IMR-90 (cell line): ENCODE measurements at places on chromosomes 6 and 20. TPM values are rescaled to one million over a fixed set of nuclear protein-coding genes. Genes with fewer than 3 reads are reported as not detected.

KIAA0408 gene
- polyA plus RNA-seq = 1.4 and 2.9 TPM in 2 replicates

SNAP25 gene
- 2.0 and 2.8 TPM in 2 replicates for polyA plus RNA-seq

TMEM200A gene
- polyA plus RNA-seq = 19.4 and 22.8 TPM in 2 replicates

APOBEC2 gene
- polyA plus RNA-seq = not detected in 2 replicates

ADGRB3 gene
- polyA plus RNA-seq = not detected in 2 replicates

GRIK2 gene
- 5.6 and 8.2 TPM in 2 replicates for polyA plus RNA-seq

SLC17A2 gene
- not detected in 2 replicates for polyA plus RNA-seq

CALHM4 gene
- 0.07 and 0.11 TPM in 2 replicates for polyA plus RNA-seq

DSP gene
- 6.8 and 7.1 TPM in 2 replicates for polyA plus RNA-seq

FBXO30 gene
- 2.2 and 3.1 TPM in 2 replicates for polyA plus RNA-seq

MLN gene
- polyA plus RNA-seq = not detected in 2 replicates

ELOVL4 gene
- 1.5 and 2.2 TPM in 2 replicates for polyA plus RNA-seq

DEFB119 gene
- polyA plus RNA-seq = not detected in 2 replicates

SRSF12 gene
- polyA plus RNA-seq = 0.13 and 0.21 TPM in 2 replicates

CGA gene
- 0.15 and 0.17 TPM in 2 replicates for polyA plus RNA-seq

EBF4 gene
- 1.0 and 1.1 TPM in 2 replicates for polyA plus RNA-seq

DNA sequence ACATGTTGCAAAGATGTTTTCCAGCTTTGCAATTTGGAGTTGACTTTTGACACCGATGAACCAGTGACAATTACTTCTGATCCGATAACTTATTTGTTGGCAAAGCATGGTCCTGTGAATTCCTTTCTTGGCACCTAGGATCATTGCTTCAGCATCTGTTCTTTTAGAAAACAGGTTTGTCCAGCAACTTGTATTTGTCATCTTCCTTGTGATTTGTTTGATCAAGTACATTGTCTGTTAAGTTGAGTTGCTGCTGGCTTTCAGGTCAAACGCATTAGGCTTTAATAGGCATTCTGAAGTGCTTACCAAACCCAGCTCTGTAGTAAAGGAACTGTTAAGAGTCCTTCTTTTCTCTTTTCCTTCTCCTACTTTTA is 192.4 kb upstream of the ZNF217 start:
- no peak for DNase-seq

GRCh38 chr20:38201356-38201755 is 36.3 kb upstream of the TGM2 start:
- DNase-seq = peak; percentile 93

GRCh38 chr6:33589392-33589730 is 9.3 kb upstream of the BAK1 start:
- no peak for DNase-seq

GRCh38 chr6:3561725-3562124 is 104.9 kb upstream of the SLC22A23 start:
- DNase-seq = peak; percentile 35

DNA sequence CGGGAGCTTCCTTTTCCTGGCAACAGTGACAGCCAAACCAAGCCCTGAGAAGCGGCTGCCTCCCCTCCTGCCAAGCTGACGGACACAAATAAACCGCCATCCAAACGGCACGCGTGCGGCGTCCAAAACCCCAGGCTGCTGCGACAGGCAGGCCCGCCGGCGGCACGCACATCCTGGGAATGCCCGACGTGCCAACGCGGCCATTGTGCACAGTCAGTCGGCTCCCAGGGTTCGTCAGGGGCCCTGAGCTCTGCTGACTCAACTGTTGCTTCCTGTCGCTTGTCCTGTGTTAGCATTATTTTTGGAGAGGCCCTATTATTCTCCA is 6.8 kb downstream of the JAG1 start:
- no peak for DNase-seq

- peak; percentile 12 for DNase-seq
These were observed 133.0 kb downstream of the GPX5 start for GRCh38 chr6:28658475-28659249.

- no peak for DNase-seq
These were observed 132.1 kb upstream of the ADGRB3 start for GRCh38 chr6:68502946-68503345.

DNA sequence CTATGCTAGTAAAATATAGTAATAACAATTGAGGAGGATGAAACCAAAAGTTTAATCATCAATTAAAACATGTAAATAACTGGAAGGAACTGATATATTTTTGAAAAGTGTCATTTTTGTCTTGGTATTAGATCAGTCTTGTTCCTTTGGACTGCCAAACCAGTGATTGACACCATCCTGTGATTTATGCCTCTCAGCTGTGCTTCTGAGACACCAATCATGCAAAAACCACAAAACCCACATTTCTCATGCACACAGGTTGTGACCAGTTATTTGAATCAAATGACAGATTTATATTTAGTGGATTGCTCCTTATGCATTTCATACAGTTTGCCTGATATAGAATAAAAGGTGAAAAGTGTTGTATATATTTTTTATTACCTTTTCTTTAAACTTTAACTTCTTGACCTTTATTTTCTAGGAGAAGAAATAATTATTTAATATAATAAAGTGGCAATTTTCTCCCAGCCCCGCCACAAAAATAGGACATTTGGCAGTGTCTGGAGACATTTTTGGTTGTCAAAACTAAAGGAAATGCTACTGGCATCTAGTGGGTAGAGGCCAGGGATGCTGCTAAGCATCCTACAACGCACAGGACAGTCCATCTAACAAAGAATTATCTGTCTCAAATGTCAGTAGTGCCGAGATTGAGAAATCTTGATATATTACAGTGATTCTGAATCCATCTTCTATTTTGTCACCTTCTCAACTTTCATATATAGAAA is 383.6 kb downstream of the BCKDHB start:
- DNase-seq = no peak

DNA sequence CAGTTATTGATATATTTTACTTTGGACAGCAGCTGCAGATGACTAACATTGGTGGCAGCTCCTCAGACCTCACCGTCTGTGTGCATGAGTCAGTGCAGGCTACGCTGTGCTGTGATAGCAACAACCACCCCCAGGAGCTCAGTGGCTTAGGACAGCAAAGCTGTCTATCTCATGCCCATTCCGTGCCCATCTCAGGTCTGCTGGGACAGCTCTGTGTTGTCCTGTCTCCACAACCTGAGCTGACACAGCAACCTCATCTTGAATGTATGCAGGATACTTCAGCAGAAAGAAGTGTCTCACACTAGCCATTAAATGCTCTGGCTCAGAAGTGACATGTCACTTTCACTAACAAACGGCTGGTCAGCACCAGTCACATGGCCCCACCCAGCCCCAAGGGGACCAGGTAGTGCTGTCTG is 47.7 kb downstream of the BANF2 start:
- DNase-seq = peak; percentile 94

DNA sequence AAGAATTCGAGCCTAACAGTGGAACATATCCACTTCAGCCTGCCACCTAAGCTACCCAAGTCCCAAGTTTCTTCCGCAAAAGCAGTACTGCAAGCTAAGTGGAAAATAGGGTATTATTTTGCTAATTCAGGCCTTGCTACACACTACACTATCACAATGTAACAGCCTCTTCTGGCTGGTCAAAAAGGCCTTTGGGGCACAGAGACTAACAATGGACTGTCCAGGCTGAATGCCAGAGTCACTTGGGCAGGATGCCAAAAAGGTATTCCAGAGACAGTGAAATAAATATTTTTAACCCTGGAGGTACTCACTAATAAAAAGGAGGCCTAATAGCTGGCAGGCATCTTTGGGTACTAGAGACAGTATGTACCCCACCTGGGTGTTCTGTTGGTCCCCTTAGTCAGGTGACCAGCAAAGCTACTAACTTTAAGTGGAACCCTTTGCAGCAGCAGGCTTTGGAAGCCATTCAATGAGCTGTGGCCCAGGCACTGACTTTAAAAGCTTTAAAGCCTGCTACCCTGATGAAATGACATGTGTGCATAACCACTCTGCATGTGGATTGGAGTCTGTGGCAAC is 692.1 kb downstream of the HTR1B start:
- no peak for DNase-seq

- DNase-seq = no peak
These were observed 30.6 kb downstream of the CDYL start for GRCh38 chr6:4806791-4807190.

- DNase-seq = no peak
These were observed 563 bp downstream of the MGME1 start for GRCh38 chr20:17969278-17969883.

GRCh38 chr6:99521633-99522151 is 6.5 kb upstream of the USP45 start:
- DNase-seq = peak; percentile 75

DNA sequence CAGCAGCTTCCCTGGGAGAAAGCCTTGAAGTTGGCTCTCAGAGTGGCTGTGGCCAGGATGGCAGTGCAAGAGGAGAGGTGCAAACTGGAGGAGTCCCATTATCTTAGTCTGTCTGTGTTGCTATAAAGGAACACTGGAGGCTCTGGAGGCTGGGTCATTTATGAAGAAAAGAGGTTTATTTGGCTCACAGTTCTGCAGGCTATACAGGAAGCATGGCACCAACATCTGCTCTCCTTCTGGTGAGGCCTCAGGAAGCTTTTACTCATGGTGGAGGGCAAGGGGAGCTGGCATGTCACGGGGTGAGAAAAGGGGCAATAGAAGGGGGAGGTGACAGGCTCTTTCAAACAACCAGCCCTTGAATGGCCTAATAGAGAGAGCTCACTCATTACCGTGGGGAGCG is 47.1 kb downstream of the PSMG4 start:
- no peak for DNase-seq

- no peak for DNase-seq
These were observed 170.6 kb downstream of the TRMT11 start for GRCh38 chr6:126156973-126157372.

DNA sequence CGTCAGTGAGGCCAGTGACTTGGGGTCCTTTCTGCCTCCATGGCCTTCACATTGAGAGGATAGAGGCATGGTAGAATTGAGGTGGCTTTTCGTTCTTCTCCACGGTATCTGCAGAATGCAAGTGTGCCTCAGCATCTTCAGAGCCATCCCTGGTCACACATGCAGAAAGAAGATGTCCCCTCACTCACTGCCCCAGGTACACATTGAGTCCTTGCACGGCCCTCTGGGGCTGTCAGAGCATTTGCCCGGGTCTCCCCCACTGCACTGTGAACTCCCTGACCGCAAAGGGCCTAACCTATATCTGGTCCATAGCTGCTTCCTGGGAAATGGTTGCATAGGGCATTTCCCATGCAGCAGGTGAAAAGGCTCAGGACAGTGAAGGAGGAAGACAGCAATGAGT is 115.7 kb downstream of the SCML4 start:
- no peak for DNase-seq

DNA sequence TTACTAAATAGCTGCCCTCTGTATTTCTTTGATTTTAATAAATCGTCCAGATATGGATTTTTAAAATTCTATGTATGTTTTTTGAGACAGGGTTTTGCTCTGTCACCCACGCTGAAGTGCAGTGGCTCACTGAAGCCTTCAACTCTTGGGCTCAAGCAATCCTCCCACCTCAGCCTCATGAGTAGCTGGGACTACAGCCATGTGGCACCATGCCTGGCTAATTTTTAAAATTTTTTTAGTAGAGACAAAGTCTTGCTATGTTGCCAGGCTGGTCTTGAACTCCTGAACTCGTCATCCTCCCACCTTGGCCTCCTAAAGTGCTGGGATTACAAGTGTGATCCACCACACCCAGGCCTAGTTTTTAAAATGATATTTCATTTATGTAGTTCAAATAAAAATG is 47.4 kb upstream of the DDR1 start:
- DNase-seq = no peak

- no peak for DNase-seq
These were observed 21.7 kb upstream of the EPB41L1 start for GRCh38 chr20:36132802-36133211.

GRCh38 chr6:107732461-107732860 is 91.7 kb downstream of the SCML4 start:
- DNase-seq = no peak

- peak; percentile 86 for DNase-seq
These were observed 15.8 kb upstream of the FAM8A1 start for GRCh38 chr6:17584241-17584803.

DNA sequence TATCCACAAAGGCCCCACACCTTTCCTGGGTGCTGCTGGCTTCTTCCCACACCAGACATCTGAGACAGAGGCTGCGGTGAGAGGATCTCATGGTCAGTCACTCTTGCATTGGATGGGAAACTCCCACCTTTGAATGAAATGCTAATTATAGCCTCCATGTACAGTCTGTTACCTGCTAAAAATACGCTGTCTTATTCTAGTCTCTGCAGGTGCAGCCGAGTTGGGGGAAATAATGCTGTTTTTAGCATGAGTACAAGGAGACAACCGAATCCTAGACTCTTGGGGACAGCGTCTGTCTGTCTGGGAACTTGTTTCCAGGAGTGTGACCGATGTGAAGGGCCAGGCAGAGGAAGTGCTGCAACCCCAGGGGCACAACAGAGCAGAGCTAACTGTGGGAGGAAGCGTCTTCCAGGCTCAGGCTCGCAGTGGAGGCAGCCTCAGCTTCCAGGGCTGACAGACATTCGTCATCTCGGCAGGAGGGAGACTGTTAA is 286.2 kb downstream of the PREX1 start:
- no peak for DNase-seq

GRCh38 chr6:18340781-18341551 is 46.2 kb upstream of the RNF144B start:
- no peak for DNase-seq

GRCh38 chr20:36400909-36401735 is 95.0 kb downstream of the DLGAP4 start:
- DNase-seq = no peak

- DNase-seq = peak; percentile 100
These were observed 104.7 kb upstream of the SGK1 start for GRCh38 chr6:134422426-134423231.

- DNase-seq = no peak
These were observed 2.4 kb upstream of the MAN1A1 start for GRCh38 chr6:119352001-119352400.

- no peak for DNase-seq
These were observed 27.1 kb downstream of the ULBP1 start for GRCh38 chr6:149990661-149991471.

- DNase-seq = no peak
These were observed 256.4 kb downstream of the TFAP2C start for GRCh38 chr20:56885521-56885920.
